ENCODE measurements at places on chromosomes 4 and X.

DNA sequence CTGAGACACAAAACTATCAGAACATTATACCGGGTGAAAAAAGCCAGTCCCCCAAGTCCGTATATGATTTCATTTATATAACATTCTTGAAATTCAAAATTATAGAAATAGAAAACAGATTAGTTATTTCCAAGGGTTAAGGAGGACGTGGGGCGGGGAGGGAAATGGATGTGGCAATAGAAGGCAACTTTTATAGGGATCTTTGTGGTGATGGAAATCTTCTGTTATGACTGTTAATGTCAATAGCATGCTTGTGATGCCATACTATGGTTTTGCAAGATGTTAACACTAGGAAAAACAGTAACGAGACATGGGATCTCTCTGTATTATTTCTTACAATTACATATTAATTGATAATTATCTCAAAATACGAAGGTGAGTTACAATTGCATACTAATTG lies 96.4 kb downstream of the LNX1 start:
- no peak for DNase-seq

DNA sequence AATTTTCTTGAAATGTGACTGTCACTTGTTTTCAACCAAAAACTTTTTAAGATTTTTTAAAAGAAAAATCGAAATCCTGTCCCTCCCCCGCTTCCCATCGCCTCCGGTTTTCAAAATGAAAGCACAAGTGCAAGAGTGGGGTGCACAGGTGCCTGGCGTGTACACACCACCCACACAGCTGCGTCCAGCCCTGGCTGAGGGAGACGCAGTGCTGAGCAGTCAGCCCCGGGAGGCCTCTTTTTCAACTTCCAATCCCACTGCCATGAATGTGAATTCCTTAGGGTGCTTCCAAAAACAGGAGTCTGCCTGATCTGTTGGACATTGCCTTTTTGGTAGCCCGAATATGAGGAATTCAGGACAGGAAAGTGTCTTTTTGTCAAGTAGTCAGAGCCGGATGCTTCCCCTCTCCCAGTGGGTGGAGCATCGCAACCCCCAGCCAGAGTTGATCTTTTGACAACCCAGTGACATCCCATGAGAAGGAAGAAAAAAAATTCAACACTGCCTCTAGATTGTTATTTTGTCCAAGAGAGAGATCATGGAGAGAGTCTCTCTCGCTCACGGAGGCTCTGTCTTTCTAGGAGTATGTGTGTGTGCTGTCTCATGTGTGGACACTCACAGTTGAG lies 8.9 kb downstream of the PRRG3 start:
- DNase-seq, result no peak

- DNase-seq, result no peak
These were observed 27.5 kb downstream of the TSPAN5 start for GRCh38 chr4:98630737-98631454.

- DNase-seq, result no peak
These were observed 105.7 kb upstream of the PDLIM3 start for GRCh38 chr4:185640811-185641675.

- DNase-seq, result no peak
These were observed 57.5 kb downstream of the MAML3 start for GRCh38 chr4:140096483-140096861.

DNA sequence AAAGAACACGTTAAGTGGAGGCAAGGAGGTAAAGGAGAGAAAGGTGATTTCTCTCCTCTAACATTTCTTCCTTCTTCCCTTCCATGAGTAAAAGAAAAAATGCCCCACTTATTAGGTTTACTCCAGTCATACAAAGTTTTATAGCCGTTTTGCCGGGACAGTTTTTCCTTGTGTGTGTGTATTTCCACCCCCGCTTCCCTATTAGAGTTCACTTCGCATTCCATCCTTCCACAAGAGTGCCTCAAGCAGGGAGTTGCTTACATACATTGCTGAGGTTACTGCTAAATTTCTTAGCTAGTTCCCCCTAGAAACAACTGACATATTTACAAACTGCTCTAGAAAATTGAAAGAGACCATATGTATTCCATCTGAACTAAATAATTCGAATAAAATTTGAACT lies 45.2 kb upstream of the BMP15 start:
- DNase-seq, result no peak

- DNase-seq, result no peak
These were observed 122.8 kb downstream of the TBL1X start for GRCh38 chrX:9587642-9588041.

GRCh38 chrX:23871905-23872546 lies 35.7 kb downstream of the APOO start:
- DNase-seq, result no peak

DNA sequence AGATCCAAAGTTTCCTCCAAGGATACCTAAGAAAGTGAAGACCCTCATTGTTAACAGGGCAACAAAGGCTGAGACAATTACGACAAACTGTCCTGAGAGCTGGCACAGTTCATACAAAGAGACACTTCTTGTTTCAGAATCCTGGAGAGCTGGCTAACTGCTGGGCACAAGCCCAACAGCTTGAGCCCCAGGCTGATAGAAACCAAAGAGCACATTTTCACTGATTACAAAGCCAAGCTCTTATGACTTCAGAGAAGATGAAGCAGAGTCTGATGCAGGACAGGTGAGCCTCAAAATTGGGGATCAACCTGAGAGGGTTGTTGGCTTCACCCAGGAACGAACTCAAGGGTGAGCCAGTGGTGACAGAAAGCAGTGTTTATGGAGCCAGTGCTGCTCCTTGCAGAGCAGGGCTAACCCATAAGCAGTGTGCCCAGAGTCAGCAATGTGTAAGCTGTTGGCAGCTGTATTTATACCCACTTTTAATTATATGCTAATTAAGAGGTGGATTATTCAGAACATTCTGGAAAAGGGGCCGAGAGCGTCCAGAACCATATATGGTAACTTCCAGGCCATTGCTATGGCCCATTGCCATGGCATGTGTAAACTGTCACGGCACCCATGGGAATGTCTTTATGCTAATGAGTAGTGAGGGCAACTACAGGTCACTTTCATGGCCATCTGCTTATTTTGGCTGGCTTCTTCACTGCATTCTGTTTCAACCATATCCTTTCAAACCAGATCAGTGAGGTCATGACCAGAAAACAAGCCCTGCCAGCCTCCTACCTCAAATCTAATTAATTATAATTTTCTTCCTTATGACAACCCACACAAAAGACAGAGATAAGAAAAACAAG lies 183.7 kb downstream of the EVC2 start:
- no peak for DNase-seq

GRCh38 chrX:8848911-8849310 lies 47.7 kb upstream of the FAM9A start:
- no peak for DNase-seq

- no peak for DNase-seq
These were observed 69.3 kb downstream of the FAM184B start for GRCh38 chr4:17712166-17712565.

DNA sequence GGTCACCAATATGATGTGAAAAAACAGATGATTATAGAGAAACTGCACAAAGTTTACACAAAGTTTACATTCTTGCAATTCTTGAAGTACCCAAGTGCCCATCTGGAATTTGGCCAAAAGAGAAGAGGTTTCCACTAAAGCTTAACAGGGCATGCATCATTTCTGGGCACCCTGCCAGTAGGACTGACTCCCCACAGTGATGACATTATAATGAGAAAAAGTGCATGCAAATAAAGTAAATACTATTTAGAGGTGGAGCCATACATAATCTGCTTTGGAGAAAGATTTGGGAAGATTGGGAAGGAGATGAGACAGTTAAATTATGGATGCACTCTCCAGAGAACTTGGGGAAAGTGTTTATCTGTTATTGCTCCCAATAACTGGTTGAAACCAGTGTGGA lies 93.7 kb upstream of the TRPC3 start:
- DNase-seq, result no peak

- no peak for DNase-seq
These were observed 317.7 kb downstream of the NR3C2 start for GRCh38 chr4:148124512-148124911.

- DNase-seq, result no peak
These were observed 137.8 kb downstream of the GPM6A start for GRCh38 chr4:175674219-175674618.

DNA sequence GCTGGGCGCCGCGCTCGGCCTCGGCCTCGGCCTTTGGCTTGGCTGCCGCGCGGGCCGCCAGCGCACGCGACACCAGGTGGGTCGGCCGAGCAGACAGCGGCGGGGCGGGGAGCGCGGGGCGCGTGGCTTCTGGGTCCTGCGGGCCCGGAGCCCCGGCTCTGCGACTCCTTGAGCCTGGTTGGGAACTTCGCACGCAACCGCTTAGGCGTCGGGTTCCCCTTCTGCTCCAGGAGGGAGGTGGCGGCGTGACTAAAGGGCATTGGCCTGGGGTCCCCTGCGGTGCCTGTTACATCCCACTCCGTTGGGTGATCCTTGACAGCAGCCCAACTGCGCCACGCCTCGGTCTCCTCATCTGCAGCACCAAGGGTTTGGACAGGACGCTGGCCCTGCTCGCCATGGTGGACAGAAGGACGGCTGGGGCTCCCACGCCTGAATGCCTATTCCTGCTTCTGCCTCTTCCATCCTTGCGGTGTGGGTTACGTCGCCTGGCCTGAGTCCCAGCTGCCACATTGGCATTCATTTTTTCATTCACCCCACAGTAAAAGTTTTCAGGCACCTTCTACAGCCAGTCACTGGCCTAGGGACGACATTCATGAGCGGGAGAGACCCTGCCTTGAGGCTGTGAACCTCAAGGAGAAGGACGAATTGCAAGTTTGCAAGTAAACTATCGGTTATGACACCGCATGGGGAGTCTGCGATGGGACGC lies 631 bp downstream of the EVC start:
- DNase-seq, result no peak

DNA sequence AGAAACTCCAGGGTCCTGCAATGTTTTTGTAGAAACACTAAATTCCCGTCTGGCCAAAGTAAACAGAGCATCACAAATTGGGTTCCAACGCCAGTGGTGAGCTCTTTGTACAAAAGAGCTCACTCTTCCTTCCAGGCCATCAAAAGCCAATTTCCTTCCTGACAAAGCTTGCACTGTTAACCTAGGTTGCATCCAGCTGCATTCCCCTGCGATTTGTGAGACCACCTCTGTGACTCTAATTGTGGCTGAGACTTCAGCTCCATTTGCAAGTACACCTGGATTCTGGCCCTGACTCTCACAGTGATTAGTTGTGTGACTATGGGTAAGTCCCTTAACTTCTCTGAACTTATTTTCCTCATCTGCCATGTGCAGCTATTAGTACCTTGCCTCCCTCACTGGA lies 212.5 kb upstream of the CXorf66 start:
- no peak for DNase-seq

GRCh38 chrX:39377773-39378172 lies 576.5 kb downstream of the MID1IP1 start:
- DNase-seq, result no peak

DNA sequence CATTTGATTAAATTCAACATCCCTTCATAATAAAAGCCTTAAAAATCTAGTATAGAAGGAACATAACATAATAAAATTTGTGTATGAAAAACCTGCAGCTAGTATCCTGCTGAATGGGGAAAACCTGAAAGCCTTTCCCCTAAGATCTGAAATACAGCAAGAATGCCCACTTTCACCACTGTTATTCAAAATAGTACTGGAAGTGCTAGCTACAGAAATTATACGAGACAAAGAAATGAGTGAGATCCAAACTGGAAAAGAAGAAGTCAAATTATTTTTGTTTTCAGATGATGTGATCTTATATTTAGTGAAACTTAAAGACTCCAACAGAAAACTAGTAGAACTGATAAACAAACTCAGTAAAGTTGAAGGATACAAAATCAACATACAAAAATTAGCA lies 152.9 kb downstream of the RTL3 start:
- DNase-seq, result no peak

- DNase-seq, result no peak
These were observed 445.4 kb downstream of the BCOR start for GRCh38 chrX:39652336-39652735.

GRCh38 chr4:7761720-7762119 lies 177.9 kb downstream of the AFAP1 start:
- DNase-seq, result no peak

DNA sequence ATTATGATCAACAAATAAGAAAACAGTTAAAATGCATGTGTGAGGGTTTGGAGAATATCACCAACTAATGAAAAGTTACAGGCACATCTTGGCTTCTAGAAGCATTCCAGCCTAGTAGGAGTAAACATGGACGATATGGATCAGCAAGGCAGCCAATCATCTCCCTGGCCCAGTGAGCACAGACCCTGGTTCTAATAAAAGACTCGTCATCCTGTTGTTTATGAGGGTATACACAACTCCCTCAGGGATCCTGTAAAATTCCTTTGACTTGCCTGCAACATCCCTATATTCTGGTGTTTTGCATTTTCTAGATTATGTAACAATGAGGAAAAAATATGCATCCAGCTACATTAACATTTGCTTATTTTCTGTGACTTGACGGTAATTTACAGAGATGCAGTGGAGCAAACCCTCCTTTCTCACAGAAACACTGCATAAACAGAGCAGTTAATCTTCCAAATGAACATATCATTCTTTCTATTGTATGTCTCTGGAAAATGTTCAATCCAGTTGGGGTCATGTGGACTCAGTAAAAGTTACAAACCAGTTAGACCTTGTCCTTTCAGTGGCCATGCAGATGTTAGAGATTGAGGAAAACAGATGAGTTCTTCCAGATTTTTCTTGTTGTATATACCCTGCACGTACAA lies 88.9 kb upstream of the NDP start:
- DNase-seq, result no peak

DNA sequence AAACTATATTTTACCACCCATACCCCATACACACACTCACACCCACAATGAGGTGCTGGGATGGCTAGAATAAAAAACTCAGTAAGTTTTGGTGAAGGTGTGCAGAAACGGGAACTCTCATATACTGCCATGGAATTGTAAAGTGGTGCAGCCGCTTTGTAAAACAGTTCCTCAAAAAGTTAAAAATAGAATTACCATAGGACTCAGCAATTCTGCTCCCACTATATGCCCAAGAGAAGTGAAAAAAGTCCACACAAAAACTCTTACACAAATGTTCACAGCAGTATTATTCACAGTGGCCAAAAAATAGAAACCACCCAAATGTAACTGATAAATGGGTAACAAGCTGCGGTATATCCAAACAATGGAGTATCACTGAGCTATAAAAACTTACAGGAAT lies 6.5 kb downstream of the CENPU start:
- no peak for DNase-seq

GRCh38 chr4:5787311-5787710 lies 76.3 kb downstream of the EVC start:
- no peak for DNase-seq

DNA sequence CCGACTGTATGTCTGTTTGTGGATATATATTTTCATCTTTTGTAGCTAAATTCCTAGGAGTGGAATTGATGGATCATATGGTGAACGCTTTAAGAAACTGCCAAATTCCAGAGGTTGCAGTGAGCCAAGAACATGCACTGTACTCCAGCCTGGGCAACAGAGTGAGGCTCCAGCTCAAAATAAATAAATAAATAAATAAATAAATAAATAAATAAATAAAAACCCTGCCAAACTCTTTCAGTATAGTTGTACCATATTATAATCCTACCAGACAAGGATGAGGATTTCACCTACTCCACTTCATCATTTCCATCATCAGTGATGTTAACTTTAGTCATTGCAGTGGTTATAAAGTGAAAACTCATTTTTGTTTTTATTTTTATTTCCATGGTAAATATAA lies 325.1 kb upstream of the ANXA10 start:
- DNase-seq, result no peak

GRCh38 chr4:7134737-7135388 lies 57.5 kb upstream of the SORCS2 start:
- DNase-seq, result no peak

GRCh38 chr4:184825896-184826690 lies at the start of gene ACSL1:
Gene ACSL1, minus strand, starts transcription at chr4:184825968. Its CDS starts 22,454 bp downstream, at chr4:184803514.
- DNase-seq, result peak; percentile 66

- DNase-seq, result no peak
These were observed 33.4 kb upstream of the SRD5A3 start for GRCh38 chr4:55312489-55313101.

GRCh38 chrX:10648614-10649013 lies 28.2 kb upstream of the MID1 start:
- DNase-seq, result no peak
